ENCODE measurements at places on chromosomes 6 and 20.
A peak's percentile ranks its signal among the peaks of the same experiment; 100 is the strongest.

DNA sequence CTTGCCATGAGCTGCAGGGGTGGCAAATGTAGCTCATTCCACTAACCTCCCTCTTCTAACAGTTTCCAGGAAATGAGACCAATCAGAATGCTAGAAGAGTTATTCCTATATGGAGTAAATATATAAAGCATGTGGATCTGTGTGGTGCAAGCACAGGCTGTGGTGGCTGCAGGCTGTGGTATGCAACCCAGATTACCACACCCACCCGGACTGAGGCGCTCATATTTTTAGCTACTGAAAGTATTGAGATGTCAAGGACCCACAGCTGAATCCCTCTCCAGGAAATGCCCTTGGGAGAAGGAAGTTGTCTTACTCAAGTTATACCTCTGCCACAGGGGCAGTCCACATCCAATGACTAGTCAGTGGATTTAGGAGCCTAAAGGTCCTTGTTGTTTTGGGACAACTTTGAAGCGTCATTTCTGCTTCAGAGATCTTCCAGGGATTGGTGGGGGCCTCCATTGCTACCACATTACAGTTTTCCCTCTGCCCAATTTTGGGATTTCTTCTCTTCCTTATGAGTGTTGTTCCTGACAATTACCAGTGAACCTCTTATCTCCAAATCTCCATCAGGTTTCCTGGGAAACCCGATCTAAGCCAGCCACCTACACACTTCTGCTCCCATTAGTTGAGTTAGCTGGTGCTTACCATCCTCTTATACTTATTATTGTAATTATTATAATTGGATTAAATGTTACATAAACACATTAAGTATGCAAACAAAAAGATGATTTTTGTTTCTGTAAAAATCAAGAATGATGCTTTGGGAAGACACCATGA, 12.1 kb upstream of the REPS1 start:
- DNase-seq, result no peak

DNA sequence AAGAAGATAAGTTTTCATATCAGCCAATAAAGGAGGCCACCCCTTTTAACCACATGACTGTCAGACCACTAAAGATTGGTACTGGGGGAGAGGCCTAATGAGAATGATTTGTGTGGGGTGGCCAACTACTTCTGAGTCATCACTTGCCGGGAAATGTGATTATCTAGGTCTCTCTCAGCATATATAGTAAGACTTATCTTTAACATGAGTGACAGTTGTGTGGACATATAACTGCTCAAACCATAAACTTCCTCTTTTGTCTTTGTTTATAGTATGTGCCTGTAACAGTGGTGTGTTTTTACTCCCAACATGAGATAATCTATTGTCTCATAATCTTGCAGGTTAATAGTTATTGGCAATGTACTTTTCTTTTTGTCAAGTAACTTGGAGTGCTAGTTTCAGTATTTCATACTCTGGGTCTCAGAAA, 312.4 kb downstream of the CDKAL1 start:
- no peak for DNase-seq

GRCh38 chr6:42450477-42451332, 1.0 kb downstream of the TRERF1 start:
- peak; percentile 57 for DNase-seq

DNA sequence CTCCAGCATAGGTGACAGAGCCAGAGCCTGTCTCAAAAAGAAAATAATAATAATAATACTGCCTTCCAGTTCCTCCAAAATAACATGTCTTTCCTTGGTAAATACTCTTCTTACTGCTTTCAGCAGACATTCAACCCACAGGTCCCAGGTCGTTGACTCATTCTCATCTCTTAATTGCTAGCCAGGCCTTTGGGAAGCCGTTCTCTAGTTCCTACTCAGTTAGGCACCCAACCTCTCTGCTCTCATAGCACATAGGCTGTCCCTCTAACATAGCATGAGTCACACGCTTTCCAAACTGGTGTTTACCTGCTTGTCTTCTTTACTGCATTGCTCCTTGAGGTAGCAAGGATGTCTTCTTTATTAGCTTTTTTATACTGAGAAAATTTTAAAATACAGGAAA, 98.8 kb downstream of the LAMA2 start:
- no peak for DNase-seq

Data from stimulated activated naive CD8-positive, alpha-beta T cell treated with anti-CD3 and anti-CD28 coated beads, Interleukin-15, Interleukin-2, amounts not matched to agents 100 U/mL and 50 U/mL, for 24 hours (primary cell).